ENCODE measurements at places on chromosomes 6 and 20.
A peak's percentile ranks its signal among the peaks of the same experiment; 100 is the strongest.

GRCh38 chr6:136468711-136469110, 81.5 kb downstream of the MAP7 start:
- DNase-seq, result no peak

DNA sequence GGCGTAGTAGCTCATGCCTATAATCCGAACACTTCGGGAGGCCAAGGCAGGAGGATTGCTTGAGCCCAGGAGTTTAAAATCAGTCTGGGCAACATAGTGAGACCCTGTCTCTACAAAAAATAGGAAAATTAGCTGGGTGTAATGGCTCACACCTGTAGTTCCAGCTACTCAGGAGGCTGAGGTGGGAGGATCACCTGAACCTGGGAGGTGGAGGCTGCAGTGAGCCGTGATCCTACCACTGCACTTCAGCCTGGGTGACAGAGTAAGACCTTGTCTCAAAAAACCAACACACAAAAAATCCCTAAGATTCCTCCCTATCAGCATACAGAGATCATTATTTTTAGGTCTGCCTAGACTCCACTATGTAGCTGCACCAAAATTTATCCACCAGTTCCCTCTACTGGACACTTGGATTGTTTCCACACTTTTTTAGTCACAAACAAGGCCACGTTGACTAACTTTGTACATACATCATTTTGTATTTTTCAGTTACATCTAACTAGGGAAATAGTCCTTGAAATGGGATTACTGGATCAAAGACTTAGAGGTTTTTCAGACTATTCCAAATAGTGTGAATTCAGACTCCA, 3.6 kb upstream of the PHF1 start:
- no peak for DNase-seq

DNA sequence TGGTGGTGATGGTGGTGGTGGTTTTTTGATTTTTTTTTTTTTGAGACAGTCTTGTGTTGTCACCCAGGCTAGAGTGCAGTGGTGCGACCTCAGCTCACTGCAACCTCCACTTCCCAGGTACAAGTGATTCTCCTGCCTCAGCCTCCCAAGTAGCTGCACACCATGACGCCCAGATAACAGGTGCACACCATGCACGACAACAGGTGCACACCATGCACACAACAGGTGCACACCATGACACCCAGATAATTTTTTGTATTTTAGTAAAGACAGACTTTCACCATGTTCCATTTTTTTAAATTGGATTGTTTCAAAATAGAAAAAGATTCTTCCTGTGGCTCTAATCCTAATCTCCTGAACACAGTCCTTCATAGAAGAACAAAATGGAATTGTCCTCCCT, 257.9 kb downstream of the ALDH8A1 start:
- no peak for DNase-seq

GRCh38 chr6:144265061-144265357, 20.1 kb upstream of the UTRN start:
- no peak for DNase-seq

DNA sequence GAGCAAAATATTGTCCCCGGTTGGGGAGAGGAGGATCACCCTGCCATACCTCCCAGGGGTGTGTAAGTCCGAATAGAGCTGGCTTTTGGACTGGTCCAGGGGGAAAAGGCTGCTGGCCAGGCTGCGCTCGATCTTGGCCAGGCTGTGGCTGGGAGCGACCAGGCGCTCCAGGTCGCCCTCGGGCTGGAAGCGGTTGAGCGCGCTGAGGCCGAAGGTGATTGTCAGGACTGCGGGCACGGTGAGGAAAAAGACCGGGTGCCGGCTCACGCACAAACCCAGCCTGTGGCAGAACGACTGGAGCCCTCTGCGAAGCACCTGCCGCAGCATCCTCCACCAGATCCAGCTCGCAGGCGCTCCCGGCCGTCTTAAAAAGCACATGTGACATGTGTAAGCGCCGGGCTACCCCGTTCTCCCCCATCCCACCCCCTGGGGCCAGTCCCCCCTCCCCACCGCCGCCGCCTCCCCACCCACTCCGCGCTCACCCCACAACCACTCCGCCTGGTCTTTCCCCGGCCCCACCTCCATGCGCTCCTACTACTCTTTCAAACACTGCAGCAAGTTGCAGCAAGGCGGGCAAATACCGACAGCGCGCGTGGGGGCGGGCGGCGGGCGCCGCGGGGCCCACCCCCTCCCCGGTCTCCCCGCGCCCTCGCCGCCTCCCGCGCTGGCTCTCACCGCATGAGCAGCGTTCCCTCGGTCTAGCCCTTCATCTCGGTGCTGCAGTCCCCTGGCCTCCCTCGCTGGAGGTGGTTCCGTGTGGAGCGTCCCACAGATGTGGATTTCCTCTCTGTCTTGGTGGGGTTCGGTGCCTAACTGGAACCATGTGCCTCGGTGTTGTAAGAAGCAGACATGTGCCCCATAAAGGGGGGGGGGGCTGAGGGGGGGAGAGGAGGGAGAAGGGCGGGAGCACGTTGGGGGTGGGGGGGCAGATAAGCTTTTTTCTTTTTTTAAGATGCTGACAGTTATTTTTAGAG, 42.4 kb downstream of the PTCHD4 start:
- DNase-seq, result no peak

GRCh38 chr20:44398335-44398734, 42.8 kb downstream of the HNF4A start:
- peak; percentile 9 for DNase-seq

GRCh38 chr20:16258766-16259165, 314.5 kb downstream of the KIF16B start:
- no peak for DNase-seq

- no peak for DNase-seq
These were observed 40.0 kb upstream of the MRPS10 start for GRCh38 chr6:42257614-42258013.

DNA sequence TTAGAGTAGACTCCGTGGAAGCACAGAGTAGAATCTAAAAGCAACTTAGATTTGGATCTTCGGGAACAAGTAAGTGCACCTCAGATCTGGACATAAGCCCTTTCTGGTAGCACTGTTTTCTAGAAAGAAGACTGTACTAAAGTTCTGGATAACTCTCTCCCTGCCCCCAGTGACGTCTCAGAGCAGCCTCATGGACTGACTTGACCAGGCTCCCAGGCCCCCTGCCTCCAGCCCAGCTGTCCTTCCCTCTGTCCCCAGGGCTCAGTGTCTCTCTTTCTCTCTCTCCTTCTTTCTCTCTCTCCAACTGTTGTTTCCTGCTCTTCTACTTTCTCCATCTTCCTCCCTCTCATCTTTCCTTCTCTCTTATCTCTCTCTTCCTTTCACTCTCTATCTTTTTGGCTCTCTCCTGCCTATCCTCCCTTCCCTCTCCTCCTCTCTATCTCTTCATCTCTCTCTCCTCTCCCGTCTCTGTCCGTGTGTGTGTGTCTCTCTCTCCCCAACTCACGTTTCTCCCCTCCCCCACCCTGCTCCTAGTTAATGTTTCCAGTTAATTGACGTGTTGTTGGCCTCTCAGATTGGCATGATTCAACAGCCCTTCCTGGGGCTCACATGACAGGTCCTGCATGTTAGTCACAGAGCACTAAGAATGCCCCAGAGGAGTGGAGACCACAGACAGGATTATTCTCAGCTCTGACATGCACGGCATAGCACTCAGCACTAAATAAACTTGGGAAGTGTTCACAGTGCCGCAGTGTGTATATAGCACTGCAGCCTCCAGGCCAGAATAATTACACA, 180.4 kb upstream of the FOXQ1 start:
- DNase-seq, result no peak

DNA sequence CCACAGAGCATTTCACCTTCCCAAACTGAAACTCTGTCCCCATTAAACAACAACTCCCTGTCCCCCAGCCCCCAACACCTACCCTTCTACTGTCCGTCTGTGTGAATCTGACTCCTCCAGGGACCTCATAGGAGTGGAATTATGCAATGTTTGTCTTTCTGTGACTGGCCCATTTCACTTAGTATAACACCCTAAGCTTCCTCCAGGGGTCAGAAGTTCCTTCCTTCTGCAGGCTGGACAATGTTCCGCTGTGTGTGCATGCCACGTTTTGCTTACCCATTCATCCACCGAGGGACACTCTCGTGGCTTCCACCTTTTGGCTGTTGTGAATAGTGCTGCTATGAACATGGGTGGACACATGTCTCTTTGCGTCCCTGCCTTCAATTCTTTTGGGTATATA, 37.6 kb upstream of the MPC1 start:
- peak; percentile 35 for DNase-seq

- DNase-seq, result no peak
These were observed 2.0 kb downstream of the CFB start for GRCh38 chr6:31947864-31948263.

DNA sequence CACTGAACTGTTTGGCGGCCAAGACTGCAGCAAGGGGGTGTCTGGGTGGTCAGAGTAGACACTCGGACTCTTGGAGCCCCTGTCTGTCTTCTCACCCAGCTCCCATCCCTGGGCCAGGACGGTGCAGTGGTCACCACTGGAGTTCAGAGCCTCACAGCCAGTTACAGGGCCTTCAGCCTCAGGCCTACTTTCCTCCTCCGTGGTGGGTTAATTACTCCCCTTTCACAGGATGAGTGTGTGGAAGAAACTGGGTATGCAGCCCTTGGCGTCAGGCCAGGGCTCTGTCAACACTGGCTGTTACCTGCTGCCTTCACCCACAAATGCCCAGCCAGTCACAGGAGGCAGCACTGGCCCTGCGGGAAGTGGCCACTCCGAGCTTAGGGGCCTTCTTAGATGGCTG, 1.8 kb upstream of the YTHDF1 start:
- DNase-seq, result no peak

GRCh38 chr6:15372932-15373331, 127.1 kb downstream of the JARID2 start:
- DNase-seq, result no peak

DNA sequence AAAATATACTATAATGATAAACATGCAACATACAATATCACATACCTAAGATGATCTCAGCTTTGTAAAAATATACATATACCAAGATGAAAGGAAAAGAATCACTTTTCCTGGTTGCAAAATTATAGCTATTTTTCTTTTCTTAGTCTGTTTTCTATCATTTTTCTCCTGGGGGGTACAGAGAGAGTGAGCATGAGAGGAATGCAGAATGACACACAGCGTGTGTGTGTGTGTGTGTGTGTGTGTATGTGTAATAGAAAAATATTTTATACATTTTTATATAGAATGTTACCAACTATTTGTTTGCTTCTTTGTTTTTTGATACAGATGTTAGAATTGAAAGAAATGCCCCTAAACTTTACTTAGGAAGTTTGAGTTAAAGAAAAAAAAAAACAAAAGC, 64.3 kb downstream of the FAM83B start:
- DNase-seq, result no peak

GRCh38 chr6:34157236-34157830, 11.4 kb upstream of the GRM4 start:
- no peak for DNase-seq

DNA sequence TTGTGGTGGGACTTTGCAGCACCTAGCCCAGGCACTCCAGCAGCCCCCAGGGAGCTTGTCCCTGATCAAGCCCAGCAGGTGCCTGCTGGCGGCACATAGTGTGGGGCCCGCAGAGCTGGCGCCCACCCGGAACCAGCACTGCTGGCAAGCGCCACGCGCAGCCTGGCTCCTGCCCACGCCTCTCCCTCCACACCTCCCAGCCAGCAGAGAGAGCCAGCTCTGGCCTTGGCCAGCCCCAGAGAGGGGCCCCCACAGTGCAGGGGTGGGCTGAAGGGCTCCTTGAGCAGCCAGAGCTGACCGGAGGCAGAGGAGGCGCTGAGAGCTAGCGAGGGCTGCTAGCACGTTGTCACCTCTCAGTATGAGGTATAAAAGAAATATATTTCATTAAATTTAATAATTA, 716.5 kb upstream of the MAP3K7 start:
- DNase-seq, result no peak

- DNase-seq, result no peak
These were observed 518.6 kb downstream of the TFAP2B start for GRCh38 chr6:51337277-51337676.

GRCh38 chr20:8627340-8628004, 441.4 kb upstream of the PLCB4 start:
- DNase-seq, result no peak

DNA sequence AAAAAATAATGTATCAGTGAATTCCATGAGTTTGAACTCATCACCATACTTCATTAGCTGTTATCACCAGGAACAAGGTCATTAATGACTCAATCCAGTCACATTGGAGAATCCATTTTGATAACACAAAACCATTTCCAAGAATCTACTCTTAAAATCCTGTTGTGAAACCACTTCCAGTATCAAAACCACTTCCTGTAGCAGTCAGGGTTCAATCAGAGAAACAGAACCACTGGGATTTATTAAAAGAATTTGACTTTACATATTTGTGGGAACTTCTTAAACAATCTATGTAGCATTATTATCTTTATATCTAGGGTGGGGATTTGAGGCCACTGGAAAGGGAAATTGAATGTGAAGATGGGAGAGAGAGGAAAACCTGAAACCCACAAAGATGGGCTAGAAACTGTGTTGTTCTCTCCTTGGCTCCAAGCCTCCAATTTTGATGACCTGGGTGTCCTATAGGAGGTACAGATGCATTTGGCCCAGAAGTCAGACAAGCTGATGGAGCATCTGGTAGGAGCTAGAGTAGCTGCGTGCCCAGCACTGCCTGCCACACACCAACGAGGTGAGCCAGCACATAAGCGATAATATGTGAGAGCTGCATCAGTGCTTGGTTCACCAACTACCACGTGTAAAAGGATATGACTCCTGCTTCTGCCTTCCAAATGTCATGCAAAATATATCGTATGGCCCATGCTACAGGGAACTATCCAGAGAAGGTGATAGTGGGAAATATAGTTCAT, 117.0 kb downstream of the TMEM200A start:
- DNase-seq, result no peak

DNA sequence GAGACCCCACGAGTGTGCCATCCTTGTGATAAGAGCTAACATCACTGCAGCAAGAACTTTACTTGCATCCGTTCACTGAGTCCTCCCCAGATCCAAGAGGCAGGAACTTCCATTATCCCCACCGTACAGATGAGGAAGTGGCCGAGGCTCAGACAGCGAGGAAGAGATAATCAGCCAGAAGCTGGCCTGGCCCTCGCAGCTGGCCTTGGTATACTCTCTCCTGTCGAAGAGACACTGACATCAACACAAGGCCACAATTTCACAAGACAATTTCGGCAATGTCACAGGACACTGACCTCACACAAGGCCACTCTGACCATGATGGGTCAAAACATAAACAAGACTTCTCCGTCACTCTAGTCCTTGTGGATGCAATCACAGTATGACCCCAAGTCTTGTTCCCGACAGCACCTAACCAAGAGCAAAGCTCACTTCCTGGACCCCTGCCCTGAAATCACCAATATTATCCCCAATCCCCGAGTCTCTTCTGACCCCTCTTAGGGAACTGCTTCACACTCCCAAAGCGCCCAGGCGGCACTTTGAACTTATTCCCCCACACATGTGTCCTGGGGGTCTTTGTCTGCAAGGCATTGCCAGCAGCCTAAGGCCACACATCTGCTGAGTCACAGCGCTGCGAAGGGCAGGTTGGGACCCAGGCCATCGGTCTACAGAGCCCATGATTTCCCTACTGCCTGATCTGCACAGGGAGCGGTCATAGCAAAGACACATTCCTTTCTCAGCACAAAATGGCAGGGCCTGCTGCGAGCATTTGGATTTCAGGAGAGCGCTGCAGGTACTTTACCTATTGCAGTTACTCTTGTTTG, 14.8 kb upstream of the VAPB start:
- DNase-seq, result no peak

- DNase-seq, result no peak
These were observed 6.0 kb upstream of the HCK start for GRCh38 chr20:32045999-32046398.
